ENCODE measurements at places on chromosomes 3 and 15. TPM values are rescaled to one million over a fixed set of nuclear protein-coding genes. Genes with fewer than 3 reads are reported as not detected.

DNA sequence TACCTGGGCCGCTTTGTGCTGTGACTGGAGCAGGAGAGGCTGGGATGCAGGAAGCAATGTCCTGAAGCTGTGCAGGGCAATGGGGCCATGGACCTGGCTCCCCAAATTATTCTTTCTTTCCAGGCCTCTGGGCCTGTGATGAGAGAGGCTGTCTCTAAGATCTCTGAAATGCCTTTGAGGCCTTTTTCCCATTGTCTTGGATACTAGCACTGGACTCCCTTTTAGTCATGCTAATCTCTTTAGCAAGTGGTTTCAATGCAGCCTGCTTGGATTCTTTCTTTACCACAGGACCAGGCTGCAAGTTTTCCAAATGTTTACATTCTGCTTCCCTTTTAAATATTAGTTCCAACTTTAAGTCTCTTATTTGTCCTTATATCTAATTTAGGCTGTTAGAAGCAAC is 64.8 kb upstream of the SGO1 start:
- H3K4me3 ChIP-seq = no peak overlapping the region
- no peaks in the 10 kb centered on the region for H3K27me3 ChIP-seq
- no peak overlapping the region for H3K27ac ChIP-seq
- H3K36me3 ChIP-seq = peaks cover 14% of the 10 kb centered on the region
- H3K4me1 ChIP-seq = peaks cover 7% of the 10 kb centered on the region

GRCh38 chr15:59247364-59247763 is 40.7 kb downstream of the LDHAL6B start:
- H3K4me3 ChIP-seq = no peak overlapping the region
- peak; percentile 71 for DNase-seq
- no peak overlapping the region for H3K27ac ChIP-seq
- H3K27me3 ChIP-seq = no peaks in the 10 kb centered on the region
- no peaks in the 10 kb centered on the region for H3K36me3 ChIP-seq

Gene ZBED2
- not detected for total RNA-seq

Gene CMTM7
- 23.9 TPM for total RNA-seq

DNA sequence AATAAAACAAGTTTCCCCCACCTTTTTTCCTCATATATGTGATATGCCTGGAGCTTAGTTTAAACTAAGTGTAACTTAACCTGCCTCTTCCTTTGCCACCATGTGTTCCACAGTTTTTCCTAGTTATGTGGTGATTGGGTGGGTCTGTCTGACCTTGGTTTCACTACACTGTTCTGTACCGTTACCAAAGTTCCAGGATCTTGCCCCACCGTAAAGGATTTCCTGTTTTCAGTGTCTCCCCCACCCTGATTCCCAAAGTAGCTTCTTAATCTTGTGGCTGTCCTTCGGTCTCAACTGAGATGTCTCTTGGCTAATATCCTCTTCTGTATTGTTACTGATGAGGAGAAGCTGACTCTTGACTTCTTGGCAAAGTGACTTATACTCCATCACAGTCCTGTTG is 6.4 kb upstream of the MGA start:
- no peak overlapping the region for H3K27ac ChIP-seq
- no peak overlapping the region for H3K4me3 ChIP-seq
- H3K27me3 ChIP-seq = no peaks in the 10 kb centered on the region
- H3K4me1 ChIP-seq = no peaks in the 10 kb centered on the region
- DNase-seq = no peak
- peaks cover 4% of the 10 kb centered on the region for H3K36me3 ChIP-seq

Gene UACA
- total RNA-seq = 38.0 TPM

- no peak overlapping the region for H3K27ac ChIP-seq
- H3K4me1 ChIP-seq = peaks cover 2% of the 10 kb centered on the region
- no peaks in the 10 kb centered on the region for H3K36me3 ChIP-seq
- no peak overlapping the region for H3K4me3 ChIP-seq
- DNase-seq = no peak
Measured at GRCh38 chr15:61151791-61152190, 77.3 kb downstream of the RORA start.

DNA sequence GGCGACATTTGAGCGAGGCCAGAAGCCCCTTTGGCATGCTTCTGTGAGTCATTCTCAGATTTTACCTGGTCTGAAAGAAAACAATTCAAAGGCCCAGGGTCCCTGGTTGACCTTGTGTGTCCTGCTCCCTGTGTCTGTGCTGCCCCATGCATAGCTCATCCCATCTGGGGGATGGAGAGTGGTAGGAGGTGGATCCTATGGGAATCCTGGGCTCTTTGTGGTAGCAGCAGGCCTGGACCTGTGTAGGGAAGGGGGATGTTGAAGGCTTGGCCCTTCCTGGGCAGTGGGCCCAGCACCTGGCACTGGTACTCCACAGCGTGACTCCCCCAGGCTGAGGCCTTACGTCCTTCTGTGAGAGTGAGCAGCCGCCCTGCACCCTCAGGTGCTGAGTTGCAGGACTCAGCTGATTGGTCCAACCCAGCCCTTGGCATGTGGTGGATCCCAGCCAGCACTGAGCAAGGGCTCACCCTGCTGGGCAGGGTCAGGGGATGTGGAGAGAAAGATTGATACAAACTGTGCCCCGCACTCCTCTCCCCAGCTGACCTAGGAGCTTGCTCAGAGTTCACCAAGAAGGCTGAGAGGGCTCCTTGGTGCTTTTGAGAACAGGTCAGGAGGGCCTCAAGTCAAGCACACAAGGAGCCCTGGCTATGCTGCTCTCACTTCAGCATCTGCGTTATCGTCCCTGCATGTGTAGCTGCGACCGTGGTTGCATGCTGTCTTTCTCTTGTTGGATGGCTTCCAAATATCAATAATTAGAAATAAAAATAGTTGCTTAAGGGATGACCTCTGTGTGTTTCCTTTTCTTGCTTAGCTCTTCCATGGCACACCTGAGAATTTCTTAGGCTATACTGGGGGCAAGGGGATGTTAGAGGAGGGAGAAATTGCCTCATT is 21.4 kb upstream of the JMJD7 start:
- H3K27me3 ChIP-seq = no peaks in the 10 kb centered on the region
- no peak overlapping the region for H3K4me3 ChIP-seq
- no peaks in the 10 kb centered on the region for H3K36me3 ChIP-seq
- peak; percentile 57 for DNase-seq
- no peaks in the 10 kb centered on the region for H3K4me1 ChIP-seq

- no peak for DNase-seq
- no peaks in the 10 kb centered on the region for H3K4me1 ChIP-seq
- H3K36me3 ChIP-seq = no peaks in the 10 kb centered on the region
- no peak overlapping the region for H3K4me3 ChIP-seq
Measured at GRCh38 chr3:174769171-174769570, 90.0 kb upstream of the NAALADL2 start.

Gene NLGN1
- 5.5 TPM for total RNA-seq

Gene CDHR4
- not detected for total RNA-seq

- no peak overlapping the region for H3K4me3 ChIP-seq
- no peaks in the 10 kb centered on the region for H3K4me1 ChIP-seq
- no peak overlapping the region for H3K27ac ChIP-seq
- H3K27me3 ChIP-seq = no peaks in the 10 kb centered on the region
- DNase-seq = no peak
- no peaks in the 10 kb centered on the region for H3K36me3 ChIP-seq
Measured at GRCh38 chr3:42149975-42150374, 58.8 kb downstream of the TRAK1 start.

GRCh38 chr3:113132571-113132996 is 78.8 kb upstream of the BOC start:
- no peak overlapping the region for H3K27ac ChIP-seq
- DNase-seq = no peak
- no peaks in the 10 kb centered on the region for H3K4me1 ChIP-seq
- H3K36me3 ChIP-seq = peaks cover 2% of the 10 kb centered on the region
- H3K4me3 ChIP-seq = no peak overlapping the region

- H3K27ac ChIP-seq = no peak overlapping the region
- DNase-seq = no peak
- no peaks in the 10 kb centered on the region for H3K4me1 ChIP-seq
Measured at GRCh38 chr3:32934150-32934742, 17.2 kb upstream of the CCR4 start.

Gene NPTN
- 90.9 TPM for total RNA-seq

Gene BFSP2
- not detected for total RNA-seq

Gene FAM227B
- 5.1 TPM for total RNA-seq

GRCh38 chr3:156307704-156308103 is 187.3 kb downstream of the KCNAB1 start:
- no peak overlapping the region for H3K4me3 ChIP-seq
- peaks cover 6% of the 10 kb centered on the region for H3K4me1 ChIP-seq
- no peak overlapping the region for H3K27ac ChIP-seq
- H3K36me3 ChIP-seq = peaks cover 4% of the 10 kb centered on the region

Gene STAC
- total RNA-seq = 3.0 TPM

- no peak for DNase-seq
- no peaks in the 10 kb centered on the region for H3K4me1 ChIP-seq
- H3K4me3 ChIP-seq = no peak overlapping the region
- H3K27ac ChIP-seq = no peak overlapping the region
- H3K36me3 ChIP-seq = no peaks in the 10 kb centered on the region
- H3K27me3 ChIP-seq = no peaks in the 10 kb centered on the region
Measured at GRCh38 chr3:183524476-183524875, 31.0 kb downstream of the KLHL6 start.

DNA sequence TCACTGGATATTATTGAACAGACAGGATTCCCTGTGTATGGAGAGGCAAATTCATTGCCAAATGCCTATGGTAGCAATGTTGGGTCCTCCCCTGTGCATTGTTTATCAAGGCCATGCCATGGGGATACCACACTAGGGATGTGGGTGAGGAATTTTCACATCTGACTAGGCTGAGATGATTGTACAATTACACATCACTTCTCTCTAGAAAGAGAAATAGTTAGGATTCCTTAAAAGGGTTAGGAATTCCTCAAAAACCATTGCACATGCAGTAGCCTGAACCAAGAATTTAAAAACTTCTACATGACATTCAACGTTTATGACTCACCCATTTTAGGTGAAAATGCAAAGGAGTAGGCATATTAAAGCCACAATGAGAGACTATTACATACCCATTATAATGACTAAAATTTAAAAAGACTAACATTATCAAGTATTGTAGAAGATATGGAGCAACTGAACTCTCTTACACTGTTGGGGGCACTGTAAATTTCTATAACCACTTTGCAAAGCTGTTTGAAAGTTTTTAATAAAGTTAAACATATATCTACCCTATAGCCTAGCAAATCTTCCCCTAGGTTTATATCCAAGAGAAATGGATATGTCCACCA is 175.9 kb downstream of the THRB start:
- no peaks in the 10 kb centered on the region for H3K36me3 ChIP-seq
- H3K27me3 ChIP-seq = no peaks in the 10 kb centered on the region
- H3K27ac ChIP-seq = no peak overlapping the region
- no peak for DNase-seq
- no peak overlapping the region for H3K4me3 ChIP-seq
- H3K4me1 ChIP-seq = no peaks in the 10 kb centered on the region

- H3K27ac ChIP-seq = no peak overlapping the region
- no peaks in the 10 kb centered on the region for H3K36me3 ChIP-seq
- H3K4me1 ChIP-seq = peaks cover 10% of the 10 kb centered on the region
- H3K27me3 ChIP-seq = no peaks in the 10 kb centered on the region
- no peak for DNase-seq
- H3K4me3 ChIP-seq = no peak overlapping the region
Measured at GRCh38 chr3:16838561-16838960, 46.2 kb upstream of the PLCL2 start.

Gene POTEB2
- not detected for total RNA-seq

- no peaks in the 10 kb centered on the region for H3K27me3 ChIP-seq
- H3K36me3 ChIP-seq = no peaks in the 10 kb centered on the region
- H3K27ac ChIP-seq = no peak overlapping the region
- no peak overlapping the region for H3K4me3 ChIP-seq
- peaks cover 4% of the 10 kb centered on the region for H3K4me1 ChIP-seq
Measured at GRCh38 chr3:112681822-112682325, 40.9 kb upstream of the CCDC80 start.

Gene DOCK3
- total RNA-seq = 7.0 TPM

Gene PRTG
- total RNA-seq = 4.4 TPM

- H3K4me3 ChIP-seq = no peak overlapping the region
- no peak for DNase-seq
- no peak overlapping the region for H3K27ac ChIP-seq
- no peaks in the 10 kb centered on the region for H3K27me3 ChIP-seq
- H3K4me1 ChIP-seq = no peaks in the 10 kb centered on the region
Measured at GRCh38 chr3:42169579-42170120, 78.5 kb downstream of the TRAK1 start.

GRCh38 chr3:53160660-53161449 is at the start of gene PRKCD:
TSS of gene PRKCD (plus strand) at chr3:53161209. CDS start at chr3:53178423, 17,214 bp downstream.
- H3K36me3 ChIP-seq = no peaks in the 10 kb centered on the region
- H3K27me3 ChIP-seq = no peaks in the 10 kb centered on the region
- peaks cover 12% of the 10 kb centered on the region for H3K4me1 ChIP-seq
- peak; percentile 88 for DNase-seq

GRCh38 chr3:45964139-45964538 is 20.9 kb downstream of the CXCR6 start:
- H3K27me3 ChIP-seq = no peaks in the 10 kb centered on the region
- DNase-seq = no peak
- H3K4me1 ChIP-seq = no peaks in the 10 kb centered on the region
- H3K4me3 ChIP-seq = no peak overlapping the region
- no peak overlapping the region for H3K27ac ChIP-seq

DNA sequence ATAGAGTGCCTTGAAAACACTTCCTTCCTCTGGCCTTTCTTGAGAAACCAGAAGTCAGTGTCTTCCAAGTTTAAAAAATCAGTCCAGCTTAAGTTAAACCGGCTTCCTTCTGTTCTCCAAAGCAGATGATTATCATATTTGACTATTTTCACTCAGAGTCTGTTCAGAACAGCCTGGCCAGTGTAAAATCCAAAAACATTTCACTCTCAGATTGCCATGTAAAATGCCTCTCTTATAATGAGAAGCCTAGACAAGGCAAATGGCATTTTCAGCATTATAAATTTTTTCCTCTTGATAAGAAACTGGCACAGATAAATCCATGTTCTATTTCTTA is 193.5 kb downstream of the TNIK start:
- H3K36me3 ChIP-seq = no peaks in the 10 kb centered on the region
- DNase-seq = no peak
- no peaks in the 10 kb centered on the region for H3K27me3 ChIP-seq
- no peak overlapping the region for H3K27ac ChIP-seq
- no peak overlapping the region for H3K4me3 ChIP-seq

Gene HES1
- 23.3 TPM for total RNA-seq

Gene ZMAT3
- total RNA-seq = 10.5 TPM

DNA sequence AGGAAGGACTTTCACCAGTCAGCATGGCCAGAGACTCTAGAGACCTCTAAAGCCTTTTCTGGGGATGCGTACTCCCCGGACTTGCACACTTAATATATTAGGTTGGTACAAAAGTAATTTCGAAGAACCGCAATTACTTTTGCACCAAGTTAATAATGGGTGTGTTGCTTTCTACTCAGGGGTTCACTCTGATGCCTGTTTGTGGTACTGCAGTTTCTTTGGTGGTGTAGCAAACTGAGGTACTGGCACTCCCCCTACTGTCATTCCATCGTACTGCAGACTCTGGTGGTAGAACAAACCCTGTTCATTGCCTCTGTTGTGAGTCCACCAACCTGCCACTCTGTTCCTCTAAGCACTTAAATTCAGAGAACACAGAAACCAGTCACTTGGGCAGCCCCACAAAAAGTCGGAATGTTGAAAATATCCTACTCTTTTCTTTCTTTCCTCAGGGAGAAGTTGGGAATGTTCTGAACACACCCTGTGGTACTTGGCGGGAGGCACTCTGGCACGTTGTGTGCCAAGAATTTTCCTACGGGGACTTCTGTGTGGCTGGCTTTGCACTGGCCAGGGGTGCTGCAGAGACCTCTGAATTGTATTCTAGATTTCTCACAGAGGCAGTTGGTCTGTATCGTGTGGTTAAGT is 46.3 kb downstream of the GABRG3 start:
- peak; percentile 83 for DNase-seq
- no peak overlapping the region for H3K4me3 ChIP-seq
- no peaks in the 10 kb centered on the region for H3K27me3 ChIP-seq
- no peak overlapping the region for H3K27ac ChIP-seq
